ENCODE measurements at places on chromosomes 4 and X. TPM values are rescaled to one million over a fixed set of nuclear protein-coding genes. Genes with fewer than 3 reads are reported as not detected.

GRCh38 chr4:153204728-153205648 is 745 bp downstream of the TRIM2 start:
- H3K4me1 ChIP-seq, result peaks cover 4% of the 10 kb centered on the region
- DNase-seq, result no peak
- H3K27ac ChIP-seq, result peak overlapping the region; percentile 44

PRICKLE3 gene
- 14.0 TPM for total RNA-seq

NXF2 gene
- total RNA-seq, result not detected

- no peak overlapping the region for H3K4me3 ChIP-seq
- DNase-seq, result no peak
- H3K36me3 ChIP-seq, result no peaks in the 10 kb centered on the region
- H3K27me3 ChIP-seq, result no peaks in the 10 kb centered on the region
- no peak overlapping the region for H3K27ac ChIP-seq
These were observed 108.0 kb downstream of the CPZ start for GRCh38 chr4:8700531-8700930.

ESX1 gene
- total RNA-seq, result not detected

GRCh38 chr4:37538931-37539330 is 147.2 kb downstream of the RELL1 start:
- no peak for DNase-seq
- no peaks in the 10 kb centered on the region for H3K27me3 ChIP-seq
- no peak overlapping the region for H3K4me3 ChIP-seq
- no peaks in the 10 kb centered on the region for H3K4me1 ChIP-seq
- no peaks in the 10 kb centered on the region for H3K36me3 ChIP-seq

CYBB gene
- total RNA-seq, result 142 TPM

UGT2B15 gene
- not detected for total RNA-seq

DNA sequence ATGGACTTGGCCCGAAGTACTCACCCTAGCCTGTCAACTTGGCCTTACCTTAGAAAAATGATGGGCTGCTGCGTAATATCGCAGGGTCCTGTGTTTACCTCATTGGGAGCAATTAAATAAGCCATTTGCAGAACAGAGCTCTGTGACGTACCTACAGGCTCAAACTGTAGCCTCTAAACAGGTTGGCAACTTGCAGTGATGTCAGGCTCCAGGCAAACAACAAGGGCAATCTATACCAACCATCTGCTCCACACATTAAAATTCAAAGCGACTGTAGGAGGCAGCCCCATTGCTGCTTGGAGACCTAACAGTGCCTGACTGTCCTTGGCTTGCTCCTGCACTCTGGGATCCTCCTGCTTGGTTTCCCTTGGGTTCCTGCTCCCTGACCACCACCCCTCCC is 17.2 kb downstream of the VGLL1 start:
- no peak for DNase-seq
- no peak overlapping the region for H3K27ac ChIP-seq
- no peaks in the 10 kb centered on the region for H3K27me3 ChIP-seq
- H3K4me1 ChIP-seq, result no peaks in the 10 kb centered on the region
- no peak overlapping the region for H3K4me3 ChIP-seq

DNA sequence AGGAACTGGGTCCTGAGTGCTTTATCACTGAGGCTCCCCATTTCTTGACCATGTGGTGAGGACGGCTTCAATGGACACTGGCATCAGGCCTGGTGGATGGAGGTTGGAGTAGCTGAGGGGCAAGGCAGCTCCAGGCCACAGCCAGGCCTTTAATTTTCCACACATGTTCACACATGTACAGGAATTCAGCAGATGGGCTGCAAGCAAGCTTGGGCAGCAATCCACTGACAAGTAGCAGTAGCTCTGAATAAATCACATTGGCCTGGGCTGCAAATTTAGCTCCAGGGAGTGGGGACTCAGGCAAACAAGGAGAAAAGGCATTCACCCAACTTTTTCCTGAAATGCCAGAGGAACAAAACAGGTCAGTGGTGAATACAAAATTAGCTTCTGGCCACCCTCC is 107.8 kb upstream of the SCML1 start:
- H3K4me1 ChIP-seq, result no peaks in the 10 kb centered on the region
- no peak overlapping the region for H3K4me3 ChIP-seq
- H3K27me3 ChIP-seq, result peaks cover 5% of the 10 kb centered on the region
- DNase-seq, result no peak
- no peak overlapping the region for H3K27ac ChIP-seq
- H3K36me3 ChIP-seq, result no peaks in the 10 kb centered on the region

HAND2 gene
- not detected for total RNA-seq

GPR34 gene
- total RNA-seq, result 18.7 TPM

DNA sequence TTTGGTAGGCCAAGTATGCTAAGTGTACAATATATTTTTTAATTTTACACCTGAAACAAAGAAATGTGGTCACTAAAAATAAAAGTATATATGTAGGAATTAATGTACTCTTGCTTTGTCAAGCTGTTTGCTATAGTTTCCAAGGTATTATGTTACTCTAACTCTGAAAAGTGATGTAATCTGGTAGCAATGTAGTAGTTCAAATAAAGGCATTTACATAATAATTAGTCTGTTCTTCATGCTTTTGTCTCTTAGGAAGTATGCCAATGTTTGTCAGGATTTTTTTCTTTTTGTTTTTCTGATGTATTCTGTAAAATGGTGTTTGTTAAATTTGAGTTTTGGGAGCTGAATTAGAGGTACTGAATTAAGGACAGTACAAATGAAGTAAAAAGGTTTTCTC is 89.5 kb downstream of the PLS3 start:
- no peaks in the 10 kb centered on the region for H3K36me3 ChIP-seq
- no peak overlapping the region for H3K27ac ChIP-seq
- no peak for DNase-seq
- H3K27me3 ChIP-seq, result no peaks in the 10 kb centered on the region
- no peak overlapping the region for H3K4me3 ChIP-seq
- no peaks in the 10 kb centered on the region for H3K4me1 ChIP-seq

TNMD gene
- total RNA-seq, result not detected

GRCh38 chr4:16196482-16197393 is 29.5 kb downstream of the TAPT1 start:
- H3K4me1 ChIP-seq, result no peaks in the 10 kb centered on the region
- no peaks in the 10 kb centered on the region for H3K36me3 ChIP-seq
- no peak for DNase-seq
- no peak overlapping the region for H3K4me3 ChIP-seq
- H3K27ac ChIP-seq, result peak overlapping the region; percentile 67

DNA sequence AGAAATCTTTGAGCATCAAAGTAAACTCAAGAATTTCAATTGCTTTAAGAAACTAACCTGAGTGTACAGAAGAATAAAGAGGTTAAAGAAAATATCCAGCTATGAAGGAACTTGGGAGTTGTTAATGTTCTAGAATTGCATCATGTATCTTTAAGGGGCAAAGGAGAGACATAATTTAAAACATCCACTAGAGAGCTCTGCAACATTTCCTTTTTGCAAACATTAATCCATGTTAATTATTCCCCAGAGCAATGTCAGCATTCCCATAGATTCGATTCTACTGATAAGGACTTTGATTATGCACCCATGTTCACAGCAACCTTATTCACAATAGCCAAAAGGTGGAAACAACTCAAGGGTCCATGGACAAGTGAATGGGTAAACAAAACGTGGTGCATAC is 80.2 kb upstream of the SORBS2 start:
- DNase-seq, result no peak
- H3K27me3 ChIP-seq, result no peaks in the 10 kb centered on the region
- no peaks in the 10 kb centered on the region for H3K36me3 ChIP-seq
- no peak overlapping the region for H3K4me3 ChIP-seq
- H3K27ac ChIP-seq, result no peak overlapping the region
- H3K4me1 ChIP-seq, result no peaks in the 10 kb centered on the region

GUCY1A1 gene
- 92.7 TPM for total RNA-seq

GRCh38 chrX:105972690-105973386 is 65.7 kb downstream of the SERPINA7 start:
- H3K4me1 ChIP-seq, result no peaks in the 10 kb centered on the region
- DNase-seq, result no peak
- no peak overlapping the region for H3K4me3 ChIP-seq
- H3K27ac ChIP-seq, result no peak overlapping the region
- peaks cover 4% of the 10 kb centered on the region for H3K27me3 ChIP-seq
- H3K36me3 ChIP-seq, result no peaks in the 10 kb centered on the region

- no peak for DNase-seq
- H3K27me3 ChIP-seq, result no peaks in the 10 kb centered on the region
- H3K4me1 ChIP-seq, result no peaks in the 10 kb centered on the region
- H3K36me3 ChIP-seq, result no peaks in the 10 kb centered on the region
- H3K4me3 ChIP-seq, result no peak overlapping the region
These were observed 69.4 kb upstream of the CLNK start for GRCh38 chr4:10753856-10754402.

TBC1D8B gene
- total RNA-seq, result 13.3 TPM

DNA sequence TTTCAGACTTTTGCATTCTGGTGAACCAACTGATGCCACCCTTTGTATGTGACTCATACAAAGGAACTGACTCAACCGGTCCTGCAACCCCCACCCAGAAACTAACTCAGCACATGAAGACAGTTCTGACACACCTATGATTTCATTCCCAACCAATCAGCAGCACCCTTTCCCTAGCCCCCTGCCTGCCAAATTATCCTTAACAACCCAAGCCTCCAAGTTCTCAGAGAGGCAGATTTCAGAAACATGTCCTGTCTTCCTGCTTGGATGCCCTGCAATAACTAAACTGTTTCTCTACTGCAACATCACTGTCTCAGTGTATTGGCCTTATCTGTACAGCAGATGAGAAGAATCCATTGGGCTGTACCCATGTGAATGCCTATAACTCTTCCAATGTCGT is 284.7 kb downstream of the CAMK2D start:
- no peaks in the 10 kb centered on the region for H3K27me3 ChIP-seq
- DNase-seq, result no peak
- H3K27ac ChIP-seq, result no peak overlapping the region
- H3K36me3 ChIP-seq, result no peaks in the 10 kb centered on the region
- no peak overlapping the region for H3K4me3 ChIP-seq

GRCh38 chr4:185846505-185847150 is 34.6 kb upstream of the SORBS2 start:
- H3K4me3 ChIP-seq, result no peak overlapping the region
- H3K27me3 ChIP-seq, result no peaks in the 10 kb centered on the region
- no peak for DNase-seq
- H3K36me3 ChIP-seq, result no peaks in the 10 kb centered on the region

DNA sequence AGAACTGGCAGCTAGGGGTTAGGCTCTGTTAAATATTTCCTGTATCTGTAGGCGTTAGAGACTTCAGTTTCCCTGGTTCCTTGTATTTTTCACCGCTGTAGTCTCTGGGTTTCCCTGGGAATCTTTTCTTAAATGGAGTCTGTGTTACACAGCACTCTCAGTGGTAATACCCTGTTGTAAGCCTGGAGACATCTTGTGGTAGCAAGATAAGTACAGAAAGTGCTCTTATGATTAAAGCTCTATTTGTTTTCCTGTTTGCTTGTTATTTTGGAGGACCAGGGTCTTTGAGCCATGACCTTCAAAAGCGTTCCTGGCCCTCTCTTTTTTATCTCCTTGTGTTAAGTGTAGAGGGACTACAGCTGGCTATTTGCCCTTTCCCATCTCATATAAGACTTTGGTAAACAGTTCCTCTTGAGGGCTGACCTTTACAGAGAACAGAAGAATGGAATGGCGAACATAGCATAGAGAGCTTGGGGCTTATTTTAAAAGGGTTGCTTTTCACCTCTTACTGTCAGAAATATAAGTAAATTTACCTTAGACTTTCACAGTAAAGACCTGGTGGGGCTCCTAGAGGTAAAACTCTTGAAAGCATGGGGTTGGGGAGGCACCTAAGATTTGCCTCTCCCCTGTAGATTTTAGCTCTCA is 782.5 kb downstream of the FAT4 start:
- no peak for DNase-seq
- no peak overlapping the region for H3K4me3 ChIP-seq
- no peaks in the 10 kb centered on the region for H3K4me1 ChIP-seq
- no peaks in the 10 kb centered on the region for H3K36me3 ChIP-seq

OTUD6A gene
- total RNA-seq, result not detected

XPNPEP2 gene
- total RNA-seq, result 2.6 TPM

- H3K27ac ChIP-seq, result no peak overlapping the region
- DNase-seq, result no peak
- H3K4me1 ChIP-seq, result no peaks in the 10 kb centered on the region
- H3K27me3 ChIP-seq, result peaks cover 3% of the 10 kb centered on the region
- no peak overlapping the region for H3K4me3 ChIP-seq
- no peaks in the 10 kb centered on the region for H3K36me3 ChIP-seq
These were observed 134.1 kb downstream of the OR13H1 start for GRCh38 chrX:131677655-131678628.

- DNase-seq, result no peak
- no peaks in the 10 kb centered on the region for H3K4me1 ChIP-seq
- no peaks in the 10 kb centered on the region for H3K27me3 ChIP-seq
- H3K4me3 ChIP-seq, result no peak overlapping the region
- no peak overlapping the region for H3K27ac ChIP-seq
These were observed 12.2 kb upstream of the PARM1 start for GRCh38 chr4:74920704-74921103.

C1QTNF7 gene
- total RNA-seq, result 13.1 TPM
